Prostate gland (tissue), 2 donors: ENCODE measurements at places on chromosomes 11 and 22. TPM values are rescaled to one million over a fixed set of nuclear protein-coding genes. Genes with fewer than 3 reads are reported as not detected.

Gene GTSE1
- 0.46 TPM for total RNA-seq

- no peak for DNase-seq
- peaks cover 44% of the 10 kb centered on the region for H3K36me3 ChIP-seq
- no peaks in the 10 kb centered on the region for H3K4me1 ChIP-seq
- H3K4me3 ChIP-seq, result no peak overlapping the region
Measured at GRCh38 chr11:499201-500076, 7.6 kb downstream of the RNH1 start.

DNA sequence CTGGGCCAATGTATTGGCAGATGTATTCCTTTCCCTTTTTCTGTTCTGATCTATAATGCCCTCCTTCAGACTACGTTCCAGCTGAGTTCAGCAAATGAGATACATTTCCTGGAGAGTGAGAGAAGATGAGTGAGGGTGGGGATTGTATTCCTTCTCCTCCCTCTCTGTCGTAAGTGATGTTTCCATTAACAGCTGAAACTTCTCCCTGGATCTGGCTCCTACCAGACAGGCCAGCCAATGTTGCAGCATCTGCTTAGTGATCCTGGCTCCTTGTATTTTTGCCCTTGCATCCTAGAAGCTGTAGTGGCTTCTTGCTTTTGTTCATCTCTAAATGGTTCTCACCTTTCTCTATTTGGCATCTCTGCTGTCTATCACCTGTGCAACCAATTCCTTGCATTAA, 48.2 kb upstream of the MTMR2 start:
- no peaks in the 10 kb centered on the region for H3K4me1 ChIP-seq
- H3K4me3 ChIP-seq, result no peak overlapping the region
- H3K27me3 ChIP-seq, result no peaks in the 10 kb centered on the region

GRCh38 chr22:38753948-38754750, 1.6 kb downstream of the SUN2 start:
- H3K27ac ChIP-seq, result peak overlapping the region; percentile 97
- peaks cover 28% of the 10 kb centered on the region for H3K4me1 ChIP-seq
- H3K4me3 ChIP-seq, result peak overlapping the region; percentile 73
- peaks cover 21% of the 10 kb centered on the region for H3K36me3 ChIP-seq
- DNase-seq, result peak; percentile 97
